A549 treated with RU486 at 1 μM for 4 hours (cell line): ENCODE measurements at places on chromosomes 5 and 9. TPM values are rescaled to one million over a fixed set of nuclear protein-coding genes. Genes with fewer than 3 reads are reported as not detected.

Gene DOCK2
- total RNA-seq = 1.4 to 4.0 TPM (median 2.4 TPM) in 5 replicates

Gene CCDC192
- total RNA-seq = not detected in 5 replicates

Gene ENTPD2
- 0.31 to 1.1 TPM (median 0.91 TPM) in 5 replicates for total RNA-seq

Gene NME5
- total RNA-seq = not detected in 5 replicates

Gene IL3
- total RNA-seq = not detected in 5 replicates
